ENCODE measurements at places on chromosomes 7 and 10. TPM values are rescaled to one million over a fixed set of nuclear protein-coding genes. Genes with fewer than 3 reads are reported as not detected.

The TET1 gene
- total RNA-seq, result 4.7 TPM

The SMO gene
- 3.2 TPM for total RNA-seq

The IL6 gene
- total RNA-seq, result 2.2 TPM

The NPTX2 gene
- not detected for total RNA-seq

The PI4K2A gene
- 24.3 TPM for total RNA-seq

The SLC13A1 gene
- not detected for total RNA-seq

The C7orf57 gene
- not detected for total RNA-seq

The JAKMIP3 gene
- 0.17 TPM for total RNA-seq

The CAV1 gene
- 614 TPM for total RNA-seq

The FIGNL1 gene
- total RNA-seq, result 19.2 TPM

The MSMB gene
- total RNA-seq, result not detected

The IGF2BP3 gene
- total RNA-seq, result 35.1 TPM

The TFR2 gene
- not detected for total RNA-seq

The TWIST1 gene
- total RNA-seq, result 118 TPM

The ANKRD2 gene
- 0.50 TPM for total RNA-seq

The FGF8 gene
- total RNA-seq, result 0.17 TPM

The EIF3B gene
- total RNA-seq, result 189 TPM

The HDAC9 gene
- 5.2 TPM for total RNA-seq

The EVX1 gene
- total RNA-seq, result not detected

The LMTK2 gene
- total RNA-seq, result 7.6 TPM

The GRID1 gene
- not detected for total RNA-seq

The H2BK1 gene
- total RNA-seq, result not detected

The HECTD2 gene
- total RNA-seq, result 11.1 TPM

The WIPF3 gene
- under 0.01 TPM for total RNA-seq

The ESYT2 gene
- 111 TPM for total RNA-seq

The RGR gene
- not detected for total RNA-seq

The TRIM56 gene
- 24.5 TPM for total RNA-seq

The SPDYE8 gene
- total RNA-seq, result not detected

The CTBP2 gene
- total RNA-seq, result 78.1 TPM

The SPAM1 gene
- not detected for total RNA-seq
